ENCODE measurements at places on chromosomes 2 and 18.

DNA sequence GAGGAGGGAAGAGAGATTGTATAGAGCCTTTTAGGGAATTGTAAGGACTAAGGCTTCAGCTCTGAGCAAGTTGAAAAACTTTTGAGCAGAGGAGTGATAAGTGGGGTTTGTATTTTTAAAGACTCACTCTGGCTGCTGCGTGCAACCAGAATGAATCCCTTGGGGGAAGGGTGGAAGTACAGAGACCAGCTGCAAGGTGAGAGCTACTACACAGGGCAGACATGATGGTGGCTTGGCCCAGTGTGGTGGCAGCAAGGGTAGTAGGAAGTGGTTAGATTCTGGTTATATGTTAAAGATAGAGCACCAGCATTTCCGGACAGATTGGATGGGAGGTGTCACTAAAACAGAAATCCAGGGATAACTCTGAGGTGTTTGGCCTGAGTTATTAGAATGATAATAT, 10.1 kb upstream of the SESTD1 start:
- DNase-seq, result no peak

- DNase-seq, result no peak
Observed at GRCh38 chr18:45312555-45313126, 302.6 kb upstream of the SLC14A2 start.

- no peak for DNase-seq
Observed at GRCh38 chr2:218345491-218346236, 11.0 kb upstream of the CATIP start.

DNA sequence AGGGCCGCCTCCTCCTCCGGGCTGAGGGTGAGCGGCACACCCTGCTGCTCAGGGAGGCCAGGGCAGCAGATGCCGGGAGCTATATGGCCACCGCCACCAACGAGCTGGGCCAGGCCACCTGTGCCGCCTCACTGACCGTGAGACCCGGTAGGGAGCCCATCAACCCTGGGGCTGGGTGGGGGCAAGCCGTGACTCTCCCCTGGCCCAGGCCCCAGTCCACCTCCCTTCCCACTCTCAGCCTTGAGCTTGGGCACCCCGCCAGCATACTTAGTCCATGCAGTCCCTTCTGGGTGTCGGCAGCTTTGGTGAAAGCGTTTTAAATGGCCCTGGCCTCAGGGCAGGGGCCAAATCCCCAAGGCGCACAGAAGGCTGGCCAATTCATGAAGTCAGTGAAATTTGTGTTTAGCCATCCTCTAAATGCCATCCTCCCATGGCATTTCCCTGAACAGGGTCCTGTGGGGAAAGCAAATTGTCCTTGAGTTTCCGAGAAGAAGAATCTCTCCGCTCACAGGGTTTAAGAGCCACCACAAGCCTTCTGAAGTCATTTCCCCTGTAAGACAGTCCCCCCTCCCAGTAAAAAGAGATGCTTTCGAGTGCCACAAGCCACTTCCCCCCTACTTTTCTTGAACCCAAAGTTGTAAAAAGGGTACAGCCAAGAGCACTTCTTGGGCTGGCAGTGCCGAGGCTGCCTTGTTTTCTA, 17.2 kb downstream of the SPEG start:
- DNase-seq, result peak; percentile 90

DNA sequence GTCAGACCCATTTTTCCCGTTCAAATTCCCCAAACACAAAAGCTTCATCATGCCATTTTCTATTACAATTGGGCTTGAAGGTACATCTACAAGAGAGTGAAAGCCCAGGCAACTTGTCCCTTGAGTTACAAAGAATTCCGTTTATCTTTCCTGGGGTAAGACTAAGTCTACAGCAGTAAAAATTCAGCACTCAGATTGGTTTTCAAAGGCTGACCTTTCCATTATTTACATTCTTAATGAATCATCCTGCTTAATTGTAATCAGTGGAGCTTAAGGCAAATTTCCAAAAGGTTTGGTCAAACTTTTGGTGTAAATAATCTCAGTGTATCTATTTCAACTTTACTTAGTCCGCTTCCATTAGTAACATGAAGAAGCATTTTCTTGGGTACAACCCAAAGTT, 33.4 kb upstream of the ST3GAL5 start:
- no peak for DNase-seq

DNA sequence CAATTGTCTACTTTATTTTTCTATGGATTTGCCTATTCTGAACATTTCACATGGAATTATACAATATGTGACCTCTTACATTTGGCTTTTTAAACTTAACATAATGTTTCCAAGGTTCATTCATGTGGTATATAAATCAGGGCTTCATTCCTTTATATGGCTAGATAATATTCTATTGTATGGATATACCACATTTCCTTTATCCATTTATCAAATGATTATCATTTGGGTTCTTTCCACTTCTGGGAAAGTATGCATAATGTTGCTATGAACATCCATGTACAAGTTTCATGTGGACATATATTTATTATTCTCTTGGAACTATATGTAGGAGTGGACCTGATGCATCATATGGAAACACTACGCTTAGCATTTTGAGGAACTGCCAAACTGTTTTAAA, 99.7 kb upstream of the NCKAP5 start:
- no peak for DNase-seq

GRCh38 chr2:157601807-157602206, 26.9 kb downstream of the ACVR1C start:
- no peak for DNase-seq

DNA sequence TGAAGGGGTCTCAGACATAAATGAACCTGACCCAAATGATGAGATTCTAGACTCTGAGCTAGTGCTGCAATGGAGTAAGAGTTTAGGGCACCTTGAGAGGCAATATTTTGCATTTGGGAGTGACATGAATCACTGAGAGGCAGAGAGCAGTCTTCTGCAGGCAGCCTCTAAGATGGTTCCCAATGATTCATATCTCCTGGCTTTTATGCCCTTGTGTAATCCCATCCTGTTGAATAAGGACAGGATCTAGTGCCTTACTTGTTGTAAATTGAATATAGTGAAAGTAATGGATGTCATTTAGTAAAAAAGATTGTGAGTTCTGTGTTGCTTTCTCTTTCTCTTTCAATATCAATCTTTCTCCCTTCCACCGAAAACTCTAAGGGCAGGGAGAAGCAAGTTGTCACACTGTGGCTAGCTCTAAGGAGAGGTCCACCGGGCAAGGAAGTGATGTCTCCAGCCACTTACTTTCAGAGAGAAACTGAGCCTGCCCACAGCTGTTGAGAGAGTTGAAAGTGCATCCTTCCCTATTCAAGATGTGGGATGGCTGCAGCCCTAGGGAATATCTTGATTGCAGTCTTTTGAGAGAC, 144.7 kb downstream of the TRIB2 start:
- DNase-seq, result no peak

DNA sequence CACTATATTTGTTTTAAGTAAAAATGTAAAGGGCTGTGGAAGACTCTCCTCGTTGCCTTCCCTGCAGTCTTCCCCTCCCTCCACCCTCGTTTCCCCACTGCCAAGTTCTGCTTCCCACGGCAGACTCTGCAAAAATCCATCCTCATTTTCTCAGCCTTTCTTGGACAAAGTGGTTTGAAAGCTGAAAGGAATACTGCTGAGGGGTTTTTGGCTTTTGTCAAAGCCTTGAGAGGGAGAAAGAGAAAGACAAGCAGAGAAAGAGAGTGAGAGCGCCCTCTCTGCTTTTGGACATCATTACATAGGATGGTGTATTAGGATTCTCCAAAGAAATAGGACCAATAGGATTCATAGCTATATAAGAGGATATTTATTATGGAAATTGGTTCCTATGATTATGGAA, 455.9 kb upstream of the SOX11 start:
- DNase-seq, result no peak

DNA sequence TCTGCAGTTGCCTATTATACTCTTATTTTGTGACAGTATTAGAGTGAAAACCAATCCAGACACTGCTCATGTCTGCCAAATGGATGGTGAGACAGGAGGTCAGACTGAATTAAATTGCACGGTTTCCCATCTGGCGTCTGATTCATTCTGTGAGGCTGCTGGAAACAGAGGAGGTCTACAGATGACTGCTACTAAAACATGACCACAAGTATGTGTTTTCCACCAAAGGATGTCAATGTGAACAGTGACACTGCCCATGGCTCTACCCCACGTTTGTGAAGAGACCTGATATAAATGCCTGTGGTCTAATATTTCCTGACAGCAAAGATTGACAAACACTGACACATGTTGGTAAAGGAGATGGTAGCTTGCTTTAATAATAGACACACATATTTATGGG, 104.3 kb upstream of the ST6GAL2 start:
- no peak for DNase-seq

All from thoracic aorta (tissue), 2 donors.